Activated CD8-positive, alpha-beta memory T cell treated with anti-CD3 and anti-CD28 coated beads for 1 hour (primary cell): ENCODE measurements at places on chromosomes 6 and 20.

GRCh38 chr20:50450881-50451752, 59.1 kb upstream of the PTPN1 start:
- DNase-seq: no peak

DNA sequence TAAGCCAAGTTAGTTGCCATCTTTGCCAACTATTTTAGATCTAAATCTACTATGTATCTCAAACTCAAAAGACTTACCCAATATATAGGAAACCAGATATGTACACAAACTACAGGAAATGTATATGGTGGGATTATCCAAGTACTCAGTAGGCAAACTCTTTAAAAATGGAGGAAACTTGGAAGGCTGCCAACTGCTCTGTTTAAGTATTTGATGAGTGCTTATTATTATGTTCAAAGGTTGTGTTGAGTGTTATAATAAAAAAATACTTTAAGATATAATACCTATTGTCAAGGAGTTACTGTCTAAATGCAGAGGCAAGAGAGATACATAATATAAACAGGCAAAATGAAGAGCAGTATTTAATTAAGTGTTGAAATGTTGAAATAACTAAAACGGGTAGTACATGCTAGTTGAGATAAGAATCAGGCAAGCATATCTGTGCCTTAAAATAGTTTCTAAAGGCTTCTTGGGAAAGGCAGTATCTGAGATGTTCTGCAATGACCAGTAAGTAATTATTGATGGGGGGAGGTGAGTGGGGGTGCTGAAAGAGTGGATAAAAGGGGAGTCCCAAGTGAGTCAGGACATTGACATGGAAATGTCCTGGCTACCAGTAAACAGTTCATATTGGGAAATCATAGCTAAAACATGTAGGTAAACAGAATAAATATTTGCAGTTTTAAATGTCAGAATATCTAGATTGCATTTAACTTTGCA, 6.5 kb upstream of the DST start:
- DNase-seq: no peak

DNA sequence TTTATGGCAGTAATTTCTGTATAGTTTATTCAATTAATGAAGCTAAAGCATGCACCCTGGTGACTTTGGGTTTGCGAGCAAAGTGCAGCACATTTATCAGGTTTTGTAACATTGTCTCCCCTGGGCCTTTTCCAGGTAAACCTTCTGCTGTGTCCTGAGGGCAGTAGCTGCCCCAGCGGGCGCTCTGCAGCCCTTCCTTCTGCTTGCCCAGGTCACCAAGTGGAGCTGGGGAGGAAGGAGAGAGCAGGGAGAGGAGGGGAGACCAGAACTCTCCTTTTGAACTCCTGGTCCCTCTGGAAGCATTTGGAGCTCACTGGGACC, 145.6 kb downstream of the DLL1 start:
- DNase-seq: no peak

- no peak for DNase-seq
Observed at GRCh38 chr20:50885781-50886180, 45.5 kb downstream of the ADNP start.

DNA sequence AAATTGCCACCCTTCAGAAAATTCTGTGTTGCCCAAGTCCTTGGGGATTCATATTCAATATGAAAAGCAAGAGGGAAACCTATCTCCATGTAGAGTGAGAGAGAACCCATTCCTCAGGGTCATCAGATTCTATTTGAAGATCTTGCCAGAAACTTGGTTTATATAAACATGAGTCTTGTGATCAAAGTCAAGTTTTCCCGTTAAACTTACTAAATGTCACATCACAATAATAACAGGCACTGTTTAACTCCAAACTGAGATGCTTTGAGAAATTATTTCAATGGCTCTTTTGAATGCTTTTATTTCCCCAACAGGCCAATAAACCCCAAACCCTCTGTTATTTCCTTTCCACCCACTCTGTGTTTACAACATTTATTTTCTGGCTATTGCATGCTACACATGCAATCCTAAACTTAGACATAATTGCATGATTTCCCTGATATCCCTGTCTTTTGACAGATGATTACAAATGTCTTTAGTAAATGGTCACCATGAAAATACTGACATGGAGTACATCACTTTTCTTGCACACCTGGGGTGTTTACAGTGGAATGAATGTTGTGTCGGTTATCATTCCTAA, 31.1 kb upstream of the SSTR4 start:
- DNase-seq: no peak

- DNase-seq: no peak
Observed at GRCh38 chr20:3135507-3136070, 24.1 kb downstream of the FASTKD5 start.

GRCh38 chr6:170443151-170443662, 109.9 kb downstream of the PSMB1 start:
- DNase-seq: no peak

DNA sequence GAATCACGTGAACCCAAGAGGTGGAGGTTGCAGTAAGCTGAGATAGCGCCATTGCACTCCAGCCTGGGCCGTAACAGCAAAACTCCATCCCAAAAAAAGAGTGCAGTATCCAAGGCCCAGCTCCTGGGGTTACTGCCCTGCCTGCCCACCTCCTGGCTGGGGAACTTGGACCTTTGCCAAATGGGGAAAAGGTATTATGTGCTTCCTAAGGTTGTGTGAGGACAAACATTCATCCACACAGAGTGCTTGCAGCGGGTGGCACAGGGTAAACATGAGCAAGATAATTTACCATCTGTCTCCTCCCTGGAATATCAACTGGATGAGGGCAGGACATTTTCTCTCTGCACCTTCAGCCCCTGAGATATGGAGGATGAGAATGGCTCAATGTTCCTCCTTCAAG, 94.9 kb upstream of the POPDC3 start:
- DNase-seq: no peak

DNA sequence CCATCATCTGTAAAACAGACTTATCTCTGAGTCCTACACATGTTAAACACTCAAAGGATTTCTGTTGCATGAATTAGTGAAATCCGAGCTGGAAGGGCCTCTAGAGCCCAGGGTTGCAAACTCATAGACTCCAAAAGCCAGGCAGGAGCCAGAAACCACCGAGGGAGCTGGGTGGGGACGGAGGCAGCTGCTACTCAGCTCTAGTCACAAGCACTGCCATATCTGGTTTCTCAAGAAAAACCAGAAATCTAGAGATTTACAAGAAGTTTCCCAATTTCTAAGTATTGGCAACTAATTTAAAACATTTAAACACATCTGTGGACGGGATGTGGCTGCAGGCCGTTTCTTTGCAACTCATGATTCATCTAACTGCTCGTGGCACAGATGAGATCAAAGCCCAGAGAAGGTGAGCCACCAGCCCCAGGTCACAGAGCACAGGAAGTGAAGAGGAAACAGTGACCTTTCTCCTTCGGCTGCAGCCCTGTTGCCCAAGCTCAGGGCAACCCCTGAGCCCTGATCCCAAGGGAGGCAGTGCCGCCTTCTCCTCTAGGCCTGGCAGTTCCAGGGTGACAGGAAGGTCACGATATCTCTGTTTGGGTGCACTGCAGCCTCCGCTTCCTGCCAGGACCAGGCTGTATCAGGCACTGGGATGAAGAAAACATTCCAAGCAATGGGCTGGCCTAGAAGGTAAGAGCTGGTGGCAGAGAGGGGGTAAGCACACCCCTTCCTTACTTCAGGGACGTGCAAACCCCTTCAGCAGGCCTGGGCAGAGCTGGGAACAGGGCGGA, 26.4 kb upstream of the PTGIS start:
- DNase-seq: no peak

- no peak for DNase-seq
Observed at GRCh38 chr6:11349880-11350279, 117.4 kb upstream of the NEDD9 start.

GRCh38 chr6:157228426-157229131, 94.7 kb downstream of the TMEM242 start:
- DNase-seq: no peak

DNA sequence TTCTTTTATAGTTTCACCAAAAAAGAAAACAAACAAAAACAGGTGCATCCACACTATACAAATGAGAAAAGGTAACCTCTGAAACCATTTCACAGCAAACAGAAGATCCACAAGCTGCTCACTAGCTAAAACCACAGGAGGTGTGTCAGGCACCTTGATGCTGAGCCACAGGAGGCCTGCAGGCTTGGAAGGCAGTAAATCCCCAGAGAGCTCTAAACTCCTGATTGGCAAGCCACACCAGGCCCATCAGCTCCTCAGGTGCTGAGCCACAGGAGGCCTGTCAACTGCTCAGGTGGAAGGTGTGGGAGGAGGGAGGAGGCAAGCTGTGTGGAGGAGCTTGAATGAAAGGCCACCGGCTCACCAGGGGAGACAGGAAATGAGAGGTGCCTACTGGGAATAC, 273.0 kb downstream of the PKHD1 start:
- no peak for DNase-seq

- DNase-seq: no peak
Observed at GRCh38 chr20:20075032-20075431, 22.7 kb downstream of the CFAP61 start.
